ENCODE measurements at places on chromosomes 4 and X.

GRCh38 chr4:18844726-18845125 lies 823.2 kb upstream of the LCORL start:
- no peak for DNase-seq

DNA sequence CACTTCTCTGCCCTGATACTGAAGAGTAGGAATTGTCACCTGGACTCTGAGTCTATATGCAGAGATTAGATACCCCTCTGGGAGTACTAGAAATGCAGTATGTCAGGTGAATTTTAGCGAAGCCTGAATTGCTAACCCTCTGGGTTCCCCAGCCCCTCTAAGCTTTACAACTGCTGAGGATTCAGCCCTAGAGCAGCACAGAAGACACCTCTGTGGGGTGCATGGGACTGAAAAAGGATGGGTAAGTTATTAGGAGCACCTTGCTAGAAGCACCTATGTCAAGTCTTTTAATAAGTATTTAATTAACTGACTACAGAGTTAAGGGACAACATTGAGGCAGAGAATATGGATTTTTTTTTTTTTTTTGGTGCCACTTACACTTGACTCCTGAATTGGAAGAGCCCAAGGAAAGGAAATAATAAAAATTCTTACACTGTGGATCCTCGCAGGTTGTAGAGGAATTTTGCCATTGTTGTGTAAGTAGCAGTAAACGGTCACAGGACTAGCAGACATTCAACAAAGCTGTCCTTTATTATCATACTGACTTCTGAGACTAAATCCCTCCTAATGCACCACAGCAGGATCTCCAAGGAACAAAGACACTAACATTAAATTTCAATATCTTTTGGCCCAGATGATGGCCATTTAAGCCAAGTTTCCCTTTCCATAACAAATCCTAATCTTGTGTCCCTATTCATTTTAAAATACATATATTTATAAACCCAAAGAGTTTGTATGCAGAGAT lies 253.2 kb downstream of the ANKRD50 start:
- no peak for DNase-seq

DNA sequence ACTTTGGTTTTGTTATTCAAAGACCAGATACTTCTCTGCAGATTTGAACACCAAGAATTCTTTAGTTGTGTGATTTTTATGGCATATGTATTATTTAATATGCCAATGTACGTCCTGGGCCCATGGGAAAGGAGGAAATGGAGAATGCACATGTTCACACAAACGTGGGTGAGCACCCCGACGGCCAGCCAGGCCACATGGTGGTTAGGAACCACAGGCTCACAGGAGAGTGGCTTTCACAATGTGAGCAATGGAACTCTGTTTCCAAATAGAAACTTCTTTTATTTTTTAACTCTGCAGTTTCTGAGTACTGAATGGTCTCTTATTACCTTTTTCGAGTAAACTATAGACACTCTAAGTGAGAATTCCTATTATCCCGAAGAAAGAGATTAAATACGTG lies 58.0 kb upstream of the UNC5C start:
- no peak for DNase-seq

DNA sequence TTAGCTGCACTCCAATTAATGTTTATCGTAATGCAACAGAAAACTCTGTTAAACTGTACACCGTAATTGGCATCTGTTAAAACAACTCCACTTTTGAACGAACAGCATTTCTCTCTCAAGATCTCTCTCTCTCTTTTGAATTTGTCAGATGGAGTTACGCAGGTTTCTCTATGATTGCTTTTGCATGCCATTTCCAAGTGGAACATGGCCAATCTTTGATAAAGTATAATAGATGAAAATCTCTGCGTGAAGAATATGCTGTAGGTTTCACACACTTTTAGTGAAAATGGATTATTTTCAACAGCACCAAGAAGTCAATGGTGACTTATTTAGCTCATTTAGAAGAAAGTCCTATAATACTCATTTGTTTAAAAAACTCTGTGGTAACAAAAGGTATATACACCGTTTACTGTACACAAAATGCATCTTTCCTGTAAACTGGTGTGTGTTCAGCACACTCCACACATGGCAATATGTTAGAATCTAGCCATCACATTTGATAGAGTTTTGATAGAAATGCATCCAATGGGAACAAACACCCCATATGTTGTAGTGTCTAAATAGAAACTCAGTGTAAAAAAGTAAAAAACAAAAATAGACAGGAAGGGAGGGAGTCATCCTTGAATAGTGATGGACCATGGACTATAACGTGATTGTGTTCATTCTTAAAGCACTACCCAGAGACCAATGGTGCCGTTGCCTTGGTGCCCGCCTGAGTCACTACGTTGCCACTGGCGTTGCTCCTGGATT lies 5.8 kb upstream of the FGFBP2 start:
- DNase-seq = no peak

DNA sequence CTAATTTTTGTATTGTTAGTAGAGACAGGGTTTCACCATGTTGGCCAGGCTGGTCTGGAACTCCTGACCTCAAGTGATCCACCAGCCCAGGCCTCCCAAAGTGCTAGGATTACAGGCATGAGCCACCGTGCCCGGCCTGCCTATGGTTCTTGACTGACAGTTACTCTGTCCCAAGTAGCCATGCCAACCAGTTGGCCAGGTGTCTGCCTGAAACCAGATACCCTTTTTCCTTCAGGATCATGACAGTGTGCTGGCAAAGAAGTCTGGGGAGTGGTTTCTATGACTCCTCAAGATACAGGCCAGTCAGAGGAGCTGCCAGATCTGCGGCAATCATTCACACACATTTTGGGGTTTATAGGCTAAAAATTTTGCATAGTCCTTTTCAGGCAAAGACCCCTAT lies 1.7 kb upstream of the LAS1L start:
- DNase-seq = no peak

All from neural crest cell (in vitro differentiated cells).